Uterine smooth muscle cell (primary cell): ENCODE measurements at places on chromosomes 2 and 18. TPM values are rescaled to one million over a fixed set of nuclear protein-coding genes. Genes with fewer than 3 reads are reported as not detected.

BCL11A gene
- total RNA-seq, result 0.37 and 0.44 TPM in 2 replicates

RAB31 gene
- total RNA-seq, result 50.5 and 71.5 TPM in 2 replicates

IER3IP1 gene
- total RNA-seq, result 25.2 and 25.7 TPM in 2 replicates

DRC1 gene
- total RNA-seq, result under 0.01 and 0.22 TPM in 2 replicates

ABHD1 gene
- total RNA-seq, result under 0.01 TPM in 2 replicates

TNFRSF11A gene
- 0.22 and 0.25 TPM in 2 replicates for total RNA-seq

CDH7 gene
- total RNA-seq, result not detected in 2 replicates

CAPN10 gene
- 30.3 and 36.6 TPM in 2 replicates for total RNA-seq
